Putamen (tissue), 1 donor: ENCODE measurements at places on chromosomes 4 and X.

GRCh38 chrX:153372949-153373348 lies 28.2 kb downstream of the PNMA6E start:
- DNase-seq, result no peak

GRCh38 chr4:130422261-130422660 lies 1326.3 kb downstream of the C4orf33 start:
- no peak for DNase-seq

GRCh38 chr4:16866974-16867373 lies 31.5 kb downstream of the LDB2 start:
- DNase-seq, result no peak

GRCh38 chrX:18887825-18888212 lies 96.1 kb downstream of the PHKA2 start:
- no peak for DNase-seq

DNA sequence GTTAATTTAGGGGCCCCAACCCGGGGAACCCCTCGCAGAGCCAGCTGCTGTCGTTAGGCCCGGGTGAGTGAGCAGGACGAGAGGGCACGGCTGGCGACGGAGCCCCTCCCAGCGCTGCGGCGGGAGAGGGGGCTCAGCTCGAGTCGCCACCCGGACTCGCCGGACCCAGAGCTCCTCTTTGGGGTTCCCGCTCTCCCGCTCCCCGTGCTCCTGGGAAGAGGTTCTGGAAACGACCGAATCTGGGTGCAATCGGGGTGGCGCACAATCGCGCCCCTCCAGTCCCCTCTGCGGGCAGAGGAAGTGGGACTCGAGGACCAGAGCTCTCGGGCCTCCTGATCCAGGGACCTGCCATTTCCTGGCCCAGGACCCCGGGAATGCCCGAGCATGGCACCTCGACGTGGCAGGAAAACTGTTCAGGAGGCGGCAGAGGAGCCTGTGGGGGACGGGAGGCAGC lies 37.3 kb upstream of the ARAF start:
- DNase-seq, result no peak

DNA sequence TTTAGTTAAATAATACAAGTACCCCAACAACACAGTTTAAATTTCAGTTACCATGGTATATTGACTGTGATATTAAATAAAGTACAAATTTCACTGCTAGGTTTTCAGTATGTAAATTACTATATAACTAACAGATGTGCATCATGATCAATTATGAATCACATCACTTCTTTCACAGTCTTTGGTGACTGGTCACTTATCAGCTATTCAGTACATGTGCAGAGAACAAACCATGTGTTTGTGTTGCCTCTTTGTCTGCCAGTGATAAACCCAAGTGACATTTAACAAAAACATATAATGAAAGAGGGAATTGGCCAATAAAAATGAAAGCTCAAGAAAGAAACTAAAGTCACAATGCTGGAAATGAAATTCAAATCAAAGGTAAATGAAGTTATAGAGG lies 249.3 kb downstream of the CHIC1 start:
- no peak for DNase-seq

DNA sequence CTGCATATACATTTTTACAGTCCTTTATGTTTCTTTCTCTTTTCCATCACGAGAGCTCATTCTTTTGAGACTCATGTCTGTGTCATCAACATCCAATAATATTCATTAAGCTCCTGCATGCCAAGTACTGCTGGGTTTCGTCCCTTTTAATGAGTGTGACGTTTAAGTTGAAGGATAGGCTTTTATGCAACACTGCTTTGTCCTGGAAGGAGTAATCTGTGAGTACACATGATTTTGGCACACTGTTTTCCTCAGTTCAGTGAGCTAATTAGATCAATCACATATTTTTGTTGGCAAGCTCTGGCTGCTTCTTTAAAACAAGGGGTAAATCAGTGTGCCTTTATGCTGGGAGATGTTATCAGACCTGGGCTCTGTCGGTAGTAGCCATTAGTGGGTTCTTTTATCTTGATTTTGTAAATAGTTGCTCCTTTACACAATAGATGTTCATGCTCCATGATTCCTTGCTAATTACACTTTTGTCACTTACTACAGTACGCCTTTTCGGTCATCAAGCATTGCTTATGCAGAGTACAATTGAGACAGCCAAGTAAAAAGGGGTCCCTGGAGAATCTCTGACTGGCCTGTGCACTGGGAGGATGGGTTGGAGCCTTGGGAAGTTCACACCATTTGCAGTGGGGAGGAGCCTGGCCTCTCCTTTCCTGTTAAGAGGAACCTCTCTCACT lies 132.6 kb downstream of the FHIP1A start:
- DNase-seq, result no peak

GRCh38 chrX:117327373-117327772 lies 789.2 kb downstream of the KLHL13 start:
- no peak for DNase-seq

GRCh38 chr4:94826206-94826605 lies 68.5 kb downstream of the BMPR1B start:
- no peak for DNase-seq

- no peak for DNase-seq
These were observed 42.5 kb downstream of the UNC5C start for GRCh38 chr4:95506264-95506663.

GRCh38 chrX:121256647-121257046 lies 209.2 kb downstream of the GLUD2 start:
- DNase-seq, result no peak

GRCh38 chrX:108584617-108585211 lies 145.1 kb downstream of the COL4A5 start:
- DNase-seq, result peak; percentile 47

DNA sequence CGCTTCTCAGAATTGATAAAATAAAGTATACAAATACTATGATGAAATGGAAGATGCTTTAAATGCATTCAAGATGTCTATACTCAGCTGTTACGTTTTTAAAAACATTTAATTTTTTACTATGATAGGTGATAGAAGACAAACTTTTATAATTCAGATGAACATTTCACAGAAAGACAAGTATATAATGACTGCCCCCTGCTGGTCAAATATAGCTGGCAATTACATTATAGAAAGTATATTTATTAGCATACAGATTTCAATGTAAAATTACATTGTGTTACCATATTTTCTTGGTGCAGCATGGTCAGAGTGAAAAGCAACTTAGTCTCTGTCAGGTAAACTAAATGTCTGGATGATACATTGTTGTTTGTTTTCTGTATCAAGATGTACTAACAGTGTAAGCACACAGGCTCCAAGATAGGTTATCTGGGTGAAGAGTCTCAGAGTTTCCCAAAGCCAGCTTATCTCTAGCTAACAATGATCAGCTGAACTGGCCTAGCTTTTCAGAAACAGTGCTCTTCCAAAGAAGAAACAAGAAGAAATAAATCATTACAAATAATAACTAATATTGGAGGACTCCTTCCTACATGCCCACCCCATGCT lies 54.1 kb downstream of the SRPX start:
- no peak for DNase-seq

DNA sequence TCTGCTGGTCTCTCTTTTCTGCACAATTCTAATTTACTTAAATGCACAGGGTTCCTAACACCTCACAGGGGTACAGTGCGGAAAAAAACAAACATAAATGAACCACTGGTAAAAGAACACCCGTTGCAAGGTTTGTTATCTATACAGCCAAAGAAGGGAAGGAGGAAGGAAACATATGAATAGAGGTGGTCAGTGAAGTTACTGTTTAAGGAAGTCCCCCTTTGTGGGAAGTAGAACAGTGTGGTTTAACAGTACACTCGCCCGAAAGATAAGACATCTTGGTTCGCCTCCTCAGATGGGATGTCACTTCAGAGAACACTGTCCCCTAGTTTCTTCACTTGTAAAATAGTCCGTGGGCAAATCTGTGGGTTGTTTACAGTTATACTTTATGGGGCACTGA lies 57.5 kb downstream of the TEC start:
- no peak for DNase-seq

DNA sequence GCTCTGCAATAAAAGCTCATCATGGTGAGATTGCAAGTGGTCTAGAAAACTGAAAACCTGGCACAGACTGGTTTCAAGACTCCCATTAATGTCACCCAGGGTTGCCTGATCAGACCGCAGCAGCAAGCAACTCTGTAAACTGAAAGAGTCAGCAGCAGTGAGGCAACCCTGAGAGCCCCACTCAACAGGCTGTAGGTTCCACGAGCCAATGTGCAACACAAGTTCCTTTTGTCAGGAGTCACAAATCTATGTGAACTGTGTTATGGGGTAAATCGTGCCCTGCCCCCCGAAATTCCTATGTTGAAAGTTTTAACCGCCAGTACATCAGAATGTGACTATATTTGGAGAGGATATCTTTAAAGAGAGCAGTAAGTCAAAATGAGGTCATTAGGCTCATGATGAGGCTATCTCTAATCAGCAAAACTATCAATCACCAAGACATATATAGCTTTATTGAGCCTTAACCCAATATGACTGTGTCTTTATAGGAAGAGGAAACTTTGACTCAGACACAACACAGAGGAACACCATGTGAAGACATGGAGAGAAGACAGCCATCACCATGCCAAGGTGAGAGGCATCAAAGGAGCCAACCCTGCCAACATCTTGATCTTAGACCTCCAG lies 94.0 kb downstream of the FBXO8 start:
- DNase-seq, result no peak

DNA sequence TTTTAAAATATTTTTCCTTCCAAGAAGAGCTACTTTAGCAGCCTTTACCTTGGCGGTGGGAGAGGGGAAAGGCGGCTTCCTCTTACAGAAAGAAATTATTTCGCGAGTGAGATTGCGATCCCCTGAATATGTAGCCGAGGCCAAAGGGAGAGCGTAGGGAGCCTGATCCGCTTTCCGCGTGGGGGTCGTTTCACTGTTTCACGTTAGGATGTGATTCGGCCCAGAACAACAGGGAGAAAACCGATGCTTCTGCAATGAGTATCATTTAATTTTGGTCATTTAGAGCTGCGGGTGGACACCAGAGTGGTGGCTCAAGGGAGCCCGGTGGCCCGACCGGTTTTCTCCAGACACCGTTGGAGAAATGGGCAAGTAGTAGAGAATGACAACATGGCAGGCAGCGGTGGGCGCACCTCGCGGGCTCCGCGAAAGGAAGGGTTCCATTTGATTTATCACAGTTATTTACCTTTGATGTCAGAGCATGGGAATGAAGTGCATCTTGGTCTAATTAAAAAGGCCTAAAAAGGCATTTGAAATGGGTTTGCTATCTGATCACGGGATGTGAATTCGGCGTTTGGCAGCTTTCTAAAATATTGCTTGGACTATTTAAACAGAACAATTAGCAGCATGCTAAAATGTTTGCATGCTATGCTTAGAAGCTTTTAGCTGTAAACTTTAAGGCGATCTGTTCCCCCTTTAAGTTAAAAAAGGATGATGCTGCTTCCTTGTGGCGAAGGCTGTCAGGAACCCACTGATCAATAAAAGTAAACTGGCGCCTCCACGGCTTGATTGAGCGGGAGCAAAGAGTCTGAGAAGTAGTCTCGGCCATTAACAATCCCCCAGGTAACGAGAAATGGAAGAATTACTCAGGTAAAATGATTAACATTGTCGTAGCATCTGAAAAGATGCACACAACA lies 2.0 kb upstream of the PCDH19 start:
- no peak for DNase-seq

GRCh38 chr4:116829187-116829586 lies 256.2 kb downstream of the TRAM1L1 start:
- no peak for DNase-seq

DNA sequence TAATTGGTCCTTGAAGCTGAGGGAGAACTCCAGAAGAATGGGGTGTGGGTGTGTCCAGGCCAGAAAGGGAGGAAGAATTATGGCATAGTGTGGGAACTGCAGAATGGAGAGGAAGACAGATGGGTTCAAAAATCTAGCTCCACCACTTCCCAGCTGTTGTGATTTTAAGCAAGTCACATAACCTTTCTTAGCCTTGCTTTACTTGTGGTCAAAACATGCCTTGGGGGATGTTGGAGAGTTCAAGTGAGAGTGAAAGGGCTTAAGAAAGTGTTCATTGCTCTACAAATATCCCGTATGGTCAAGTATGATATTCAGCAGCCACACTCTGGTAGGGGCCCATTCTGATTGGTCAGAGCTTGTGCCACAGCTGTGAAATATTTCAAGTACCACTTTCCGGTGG lies 15.0 kb upstream of the STARD8 start:
- DNase-seq, result no peak

DNA sequence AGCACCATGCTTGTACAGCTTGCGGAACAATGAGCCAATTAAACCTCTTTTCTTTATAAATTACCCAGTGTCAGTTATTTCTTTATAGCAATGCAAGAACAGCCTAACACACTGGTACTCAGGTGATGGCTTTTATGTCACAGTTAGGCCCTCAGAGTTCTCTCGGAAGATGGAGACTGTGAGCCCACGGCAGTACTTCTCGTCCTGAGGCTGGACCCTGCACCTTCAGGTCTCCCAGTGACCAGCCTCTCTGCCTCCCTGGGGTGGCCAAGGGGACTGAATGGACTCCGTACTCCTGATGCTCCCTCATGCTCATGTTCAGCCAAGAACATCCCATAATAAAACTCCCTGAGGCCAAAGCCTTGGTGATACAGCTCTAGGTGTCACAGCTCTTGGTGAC lies 25.0 kb upstream of the PDLIM3 start:
- DNase-seq, result no peak

DNA sequence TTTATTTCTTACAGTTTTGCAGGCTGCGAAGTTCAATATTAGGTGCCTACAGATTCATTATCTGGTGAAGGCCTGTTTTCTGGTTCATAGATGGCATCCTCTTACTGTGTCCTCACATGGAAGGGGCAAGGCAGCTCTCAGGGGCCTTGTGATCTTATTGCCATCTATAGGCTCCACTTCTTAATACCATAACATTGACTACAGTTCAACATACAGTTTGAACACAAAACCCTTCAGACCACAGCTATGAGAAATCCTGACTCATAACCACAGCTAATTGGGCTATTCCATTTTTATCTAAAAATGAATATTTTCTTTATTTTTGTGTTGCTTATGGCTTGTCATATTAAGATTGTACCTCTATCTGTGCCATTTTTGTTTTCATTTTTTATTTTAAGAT lies 72.3 kb downstream of the STAG2 start:
- DNase-seq, result no peak

GRCh38 chr4:143692241-143692640 lies 8.2 kb downstream of the FREM3 start:
- no peak for DNase-seq

- DNase-seq, result no peak
These were observed 5.1 kb upstream of the ASMT start for GRCh38 chrX:1609762-1610161.

GRCh38 chrX:109760209-109760921 lies 27.3 kb upstream of the ACSL4 start:
- DNase-seq, result no peak

GRCh38 chr4:4981827-4982226 lies 37.4 kb downstream of the CYTL1 start:
- DNase-seq, result no peak

GRCh38 chr4:53959343-53960120 lies 104.9 kb downstream of the CHIC2 start:
- DNase-seq, result no peak

- no peak for DNase-seq
These were observed 151.7 kb upstream of the CXCL13 start for GRCh38 chr4:77453911-77454310.

DNA sequence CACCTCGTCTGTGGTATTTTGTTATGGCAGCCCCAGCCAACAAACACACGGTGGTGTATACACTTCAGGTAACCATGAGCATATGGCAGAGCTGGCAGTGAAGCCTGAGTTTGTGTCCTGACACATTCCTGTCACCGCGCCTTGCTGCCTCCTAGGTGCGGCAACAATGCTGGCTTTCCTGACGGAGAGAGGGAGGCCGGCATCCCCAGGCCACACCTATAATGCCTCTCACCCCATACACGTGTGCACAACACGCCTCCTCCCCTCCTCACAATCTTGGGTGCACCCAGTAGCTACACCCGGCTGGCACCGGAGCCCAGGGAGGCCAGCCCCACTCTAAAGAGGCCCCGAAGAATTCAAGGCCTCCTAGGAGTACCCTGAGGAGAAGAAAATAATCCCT lies 158.5 kb downstream of the NSUN7 start:
- no peak for DNase-seq
